AG04450 (cell line): ENCODE measurements at places on chromosomes 13 and 19.

- DNase-seq: no peak
Measured at GRCh38 chr19:35665604-35666003, 713 bp upstream of the UPK1A start.

DNA sequence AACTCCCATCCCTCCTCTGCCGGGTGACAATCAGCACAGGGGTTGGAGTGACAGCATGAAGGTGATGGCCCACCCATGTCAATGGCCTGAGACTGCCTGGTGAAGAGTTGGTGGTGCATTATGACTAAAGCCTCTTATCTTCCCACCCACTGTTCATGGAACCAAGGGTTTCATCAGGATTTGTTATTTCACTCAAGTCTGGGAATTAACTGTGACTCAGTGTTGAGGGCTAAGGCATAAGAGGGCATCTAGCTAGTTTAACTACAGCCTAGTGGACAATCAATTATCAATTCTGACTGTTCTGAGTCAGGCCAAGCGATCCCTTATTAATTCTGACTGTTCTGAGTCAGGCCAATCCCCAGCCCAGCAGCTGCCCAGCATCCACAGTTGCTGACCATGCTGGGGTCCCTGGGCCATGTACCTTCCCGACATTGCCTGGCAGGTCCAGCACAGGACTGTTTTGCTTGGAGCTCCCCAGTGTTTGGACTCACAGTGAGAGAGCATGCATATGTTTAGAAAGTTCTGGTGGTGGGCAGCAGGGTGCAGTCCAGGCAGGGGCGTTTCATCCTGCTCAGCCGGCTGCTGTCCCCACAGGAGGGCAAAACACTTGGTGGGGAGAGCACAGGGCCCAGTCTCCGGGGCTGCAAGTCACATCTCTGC, 65.5 kb downstream of the RASL11A start:
- no peak for DNase-seq

GRCh38 chr19:42269478-42270345, 660 bp downstream of the CIC start:
- no peak for DNase-seq

DNA sequence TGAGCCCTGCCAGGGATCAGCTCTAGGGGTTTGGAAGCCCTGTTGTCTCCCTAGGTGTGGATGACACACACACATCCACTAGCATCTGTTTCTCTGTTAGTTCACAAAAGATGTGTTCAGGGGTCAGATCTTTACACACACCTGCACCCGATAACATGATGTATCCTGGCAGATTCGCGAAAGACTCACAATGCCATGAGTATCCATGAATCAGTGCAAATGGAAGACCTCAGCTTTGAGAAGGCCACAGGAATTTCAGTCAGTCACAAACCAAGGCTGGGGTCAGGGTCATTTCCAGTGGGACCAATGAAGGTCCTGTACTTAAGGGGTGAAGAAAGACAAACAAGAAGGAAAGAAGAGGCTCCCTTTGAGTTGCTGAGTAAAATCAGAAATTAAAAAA, 898.2 kb downstream of the UQCRFS1 start:
- DNase-seq: no peak

- no peak for DNase-seq
Measured at GRCh38 chr19:4622695-4623421, 16.5 kb upstream of the TNFAIP8L1 start.

DNA sequence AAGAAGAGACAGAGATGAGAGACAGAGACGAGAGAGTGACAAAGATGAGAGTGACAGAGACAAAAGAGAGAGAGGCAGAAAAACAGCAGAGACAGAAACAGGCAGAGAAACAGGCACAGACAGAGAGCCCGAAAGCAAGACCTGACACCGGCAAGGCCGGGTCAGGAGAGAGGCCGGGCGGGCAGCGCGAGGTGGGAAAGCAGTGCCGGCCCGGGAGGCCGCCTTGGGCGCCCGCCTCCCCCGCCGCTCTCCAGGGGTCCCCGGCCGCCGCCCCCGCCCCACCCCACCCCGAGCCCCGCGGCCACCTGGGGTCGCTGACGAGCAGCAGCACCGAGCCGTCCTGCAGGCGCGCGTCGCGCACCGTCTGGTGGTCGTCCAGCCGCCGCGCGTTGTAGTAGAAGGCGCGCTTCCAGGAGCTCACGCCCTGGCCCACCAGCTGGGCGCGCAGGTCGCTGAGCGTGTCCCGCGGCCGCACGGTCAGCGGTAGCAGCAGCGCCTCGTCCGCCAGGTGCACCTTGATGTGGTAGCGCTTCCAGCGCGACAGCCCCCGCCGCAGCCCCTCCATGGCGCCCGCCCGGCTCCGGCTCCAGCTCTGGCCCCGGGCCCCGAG, at the start of gene TINCR:
Gene TINCR (minus strand): TSS at position 594 of the 610 bp plus-strand sequence.
- DNase-seq: no peak

DNA sequence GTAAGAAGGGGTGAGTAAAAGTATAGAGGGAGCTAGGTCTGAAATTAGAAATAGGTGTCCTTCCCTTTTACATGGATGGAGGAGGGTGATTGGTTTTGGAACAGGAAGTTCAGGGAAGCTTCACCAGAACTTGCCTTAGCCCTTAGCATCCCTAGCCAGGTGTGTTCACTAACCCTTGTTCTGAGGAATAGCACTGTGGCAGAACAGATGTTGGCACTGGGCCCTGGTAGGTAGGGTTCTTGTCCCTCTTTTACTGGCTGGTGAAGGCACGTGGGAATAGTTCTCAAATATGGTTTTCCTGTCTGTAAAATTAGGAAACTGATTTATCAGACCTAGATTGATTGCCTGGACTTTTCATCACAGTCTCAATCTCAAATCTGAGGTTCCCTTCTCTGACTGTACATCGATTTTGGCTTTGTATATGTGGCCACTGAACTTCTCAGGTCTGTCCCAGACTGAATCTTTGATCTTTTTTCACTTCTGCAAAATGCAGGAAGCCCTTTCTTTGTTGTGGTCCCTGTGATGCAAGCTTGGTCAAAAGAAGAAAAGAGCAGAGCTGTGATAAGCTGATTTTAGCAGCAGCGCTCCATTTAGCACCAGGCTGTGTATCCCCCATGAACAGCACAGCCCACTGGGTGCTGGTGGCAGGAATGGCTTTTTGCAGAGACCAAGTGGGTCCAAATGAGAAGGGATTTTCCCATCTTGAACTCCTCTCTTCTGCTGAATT, 86.2 kb upstream of the HTR2A start:
- no peak for DNase-seq

DNA sequence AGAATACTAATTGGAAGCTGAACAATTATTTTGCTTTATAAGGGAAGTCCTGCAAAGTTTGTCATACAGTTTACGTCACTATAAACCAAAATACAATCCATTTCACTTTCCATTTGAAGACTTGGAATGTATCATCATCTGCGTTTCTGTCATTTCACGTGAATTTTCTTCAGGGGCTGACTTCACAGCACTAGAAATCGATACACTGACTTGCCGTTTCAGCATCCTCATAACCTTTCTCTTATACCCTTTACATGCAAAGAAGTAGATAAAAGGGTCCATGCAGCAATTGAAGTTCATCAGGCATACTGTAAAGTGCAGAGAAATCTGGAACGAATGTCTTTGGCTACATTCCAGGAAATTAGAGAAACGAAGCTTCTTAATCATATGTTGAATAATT, 12.2 kb downstream of the GPR183 start:
- no peak for DNase-seq

DNA sequence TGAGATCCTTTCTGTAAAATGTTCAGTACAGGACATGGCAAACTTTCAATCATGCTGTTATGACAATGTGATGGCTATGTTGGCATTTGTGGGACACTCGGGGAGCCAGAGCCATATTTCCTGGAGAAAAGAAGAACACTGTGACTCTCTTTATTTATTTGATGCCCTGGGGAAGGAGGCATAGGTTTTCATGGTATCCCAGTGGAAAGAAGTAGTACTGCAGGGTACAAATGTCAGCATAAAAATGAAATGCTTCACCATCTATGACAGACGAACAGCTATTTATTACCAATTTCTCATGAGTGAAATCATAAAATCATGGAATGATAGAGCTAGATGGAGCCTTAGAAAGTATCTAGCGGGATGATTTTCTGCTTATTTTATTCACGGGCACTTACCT, 217.1 kb downstream of the COL4A1 start:
- DNase-seq: no peak

GRCh38 chr13:38341149-38341692, 8.4 kb upstream of the UFM1 start:
- no peak for DNase-seq

DNA sequence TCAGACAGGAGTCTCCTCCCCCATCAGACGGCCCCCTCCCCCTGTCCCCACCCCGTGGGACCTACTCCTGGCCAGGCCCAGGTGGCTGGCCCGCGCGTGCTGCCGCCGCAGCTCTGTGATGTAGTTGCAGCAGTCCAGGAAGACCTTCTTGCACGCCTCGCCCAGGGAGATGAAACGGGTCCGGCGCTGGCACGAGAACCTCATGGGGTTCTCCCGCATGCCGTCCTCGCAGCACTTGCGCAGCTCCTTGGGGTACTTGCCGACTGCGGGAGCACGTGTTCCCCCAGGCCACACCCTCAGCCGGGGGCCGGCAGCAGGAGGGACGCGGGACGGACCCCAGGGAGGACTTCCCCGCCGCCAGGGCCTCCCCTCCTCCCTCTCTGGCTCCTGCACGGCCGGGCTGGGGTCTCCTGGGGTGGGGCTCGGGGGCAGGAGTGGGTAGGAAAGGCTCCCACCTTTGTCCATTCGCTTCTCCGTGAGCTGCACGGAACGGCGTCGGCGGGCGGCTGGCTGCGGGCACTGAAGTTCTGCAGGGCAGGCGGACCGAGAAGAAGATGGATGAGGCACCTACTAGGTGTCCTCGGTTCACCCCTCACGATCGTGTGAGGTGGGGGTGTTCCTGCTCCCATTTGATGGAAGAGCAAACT, 13.3 kb downstream of the C3 start:
- no peak for DNase-seq
